ENCODE measurements at places on chromosomes 3 and 15.
A peak's percentile ranks its signal among the peaks of the same experiment; 100 is the strongest.

- DNase-seq = no peak
Observed at GRCh38 chr3:46868287-46868686, 5.0 kb upstream of the MYL3 start.

DNA sequence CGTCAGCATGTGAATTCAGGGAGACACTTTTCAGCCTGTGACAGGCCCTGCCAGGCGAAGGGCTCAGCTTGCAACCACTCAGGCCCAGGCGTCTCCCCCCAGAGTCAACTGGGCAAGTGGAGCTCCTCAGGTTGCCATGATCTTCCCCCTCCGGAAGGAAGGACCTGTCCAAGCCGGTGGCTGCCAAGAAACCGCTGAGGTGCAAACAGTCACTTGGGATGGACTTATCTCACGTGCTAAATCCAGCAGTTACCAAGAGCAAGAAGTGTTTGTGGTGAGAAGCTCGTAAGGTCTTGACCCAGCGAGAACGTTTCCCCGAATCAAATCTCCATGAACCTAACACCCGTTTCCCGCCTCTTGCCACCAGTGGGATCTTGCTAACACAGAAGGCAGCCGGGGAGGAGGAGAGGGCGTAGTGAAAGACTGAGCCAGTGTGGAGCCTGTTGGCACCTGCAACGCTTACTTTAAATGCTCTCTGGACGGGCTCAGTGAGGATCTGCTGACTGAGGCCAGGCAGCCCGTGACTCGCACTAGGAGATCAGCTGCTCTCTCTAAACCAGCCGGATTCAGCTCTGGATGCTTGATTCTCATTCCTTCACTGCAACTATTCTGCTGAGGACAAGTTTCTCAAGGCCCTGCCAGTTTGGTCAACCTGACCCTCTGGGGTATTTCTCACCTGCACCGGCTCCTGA lies 39.0 kb downstream of the IQSEC1 start:
- no peak for DNase-seq

DNA sequence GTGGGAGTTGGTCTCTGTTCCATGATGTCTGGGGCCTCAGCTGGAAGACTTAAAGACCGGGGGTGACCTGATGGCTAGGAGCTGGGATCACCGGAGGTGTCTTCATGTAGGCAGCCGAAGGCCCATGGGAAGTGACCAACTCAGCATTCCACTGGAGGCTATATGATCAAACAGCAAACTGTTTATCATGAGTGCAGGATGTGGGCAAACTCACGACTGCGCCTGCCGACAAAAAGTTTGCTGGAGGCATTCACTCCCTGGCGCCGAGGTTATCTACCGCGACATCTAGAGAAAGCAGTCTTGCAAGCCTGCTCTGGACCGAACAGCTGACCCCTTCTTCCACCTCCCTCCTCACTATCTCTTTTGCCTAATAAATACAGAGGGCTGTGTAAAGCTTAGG lies 62.7 kb upstream of the NR2C2 start:
- peak; percentile 68 for DNase-seq

DNA sequence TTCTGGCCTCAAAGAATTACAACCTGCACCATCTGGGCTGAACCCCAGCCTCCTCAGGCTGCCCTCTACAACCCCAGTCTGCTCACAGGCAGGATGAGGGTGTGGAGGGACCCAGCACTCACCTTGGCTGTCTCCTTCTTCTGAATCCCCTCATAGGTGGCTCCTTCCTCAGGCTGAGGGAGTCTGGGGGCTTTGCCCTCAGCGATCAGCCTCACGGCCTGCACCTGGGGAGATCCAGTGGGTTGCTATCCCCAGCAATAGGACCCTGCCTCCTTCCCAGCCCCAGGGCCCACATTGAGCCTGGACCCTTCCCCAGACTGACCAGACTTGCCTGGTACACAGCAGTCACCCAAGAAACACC lies 25.1 kb downstream of the ALDH1L1 start:
- DNase-seq = no peak

DNA sequence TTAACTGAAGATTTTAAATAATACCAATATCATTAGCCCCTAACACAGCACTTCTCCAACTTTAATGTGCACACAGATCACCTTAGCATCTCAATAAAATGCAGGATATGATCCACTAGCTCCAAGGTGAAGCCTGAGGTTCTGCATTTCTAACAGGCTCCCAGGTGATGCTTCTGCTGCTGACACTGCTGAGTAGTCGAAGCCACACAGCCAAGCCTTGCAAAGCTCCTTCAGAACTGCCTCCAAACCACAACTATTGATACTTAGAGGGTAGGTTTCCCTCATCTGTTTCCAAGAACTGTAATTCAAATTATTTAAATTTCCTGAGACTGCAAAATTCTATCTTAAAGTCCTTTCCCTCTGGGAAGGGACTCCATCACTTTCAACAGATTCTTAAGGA lies 3.9 kb downstream of the RIOX2 start:
- DNase-seq = peak; percentile 34

DNA sequence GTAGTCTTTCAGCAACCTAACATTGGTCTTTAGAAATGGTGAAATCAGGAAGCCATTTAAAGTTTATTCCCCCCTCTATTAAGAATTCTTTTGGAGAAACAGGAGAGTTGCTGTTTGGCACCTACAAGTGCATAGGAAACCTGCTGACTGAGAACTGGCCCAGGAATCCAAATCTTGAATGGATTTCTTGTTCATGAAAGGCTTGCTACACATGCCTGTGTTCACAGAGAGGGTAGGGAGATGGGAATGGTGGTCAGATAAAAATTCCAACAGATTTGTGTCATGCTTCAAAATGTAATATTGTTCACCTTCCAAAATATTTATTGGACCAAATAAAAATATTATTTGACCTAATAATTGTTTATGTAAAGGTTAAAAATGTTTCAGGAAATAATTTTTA lies 24.2 kb upstream of the ZPLD1 start:
- no peak for DNase-seq

- peak; percentile 58 for DNase-seq
Observed at GRCh38 chr15:39629371-39629770, 48.5 kb downstream of the THBS1 start.

DNA sequence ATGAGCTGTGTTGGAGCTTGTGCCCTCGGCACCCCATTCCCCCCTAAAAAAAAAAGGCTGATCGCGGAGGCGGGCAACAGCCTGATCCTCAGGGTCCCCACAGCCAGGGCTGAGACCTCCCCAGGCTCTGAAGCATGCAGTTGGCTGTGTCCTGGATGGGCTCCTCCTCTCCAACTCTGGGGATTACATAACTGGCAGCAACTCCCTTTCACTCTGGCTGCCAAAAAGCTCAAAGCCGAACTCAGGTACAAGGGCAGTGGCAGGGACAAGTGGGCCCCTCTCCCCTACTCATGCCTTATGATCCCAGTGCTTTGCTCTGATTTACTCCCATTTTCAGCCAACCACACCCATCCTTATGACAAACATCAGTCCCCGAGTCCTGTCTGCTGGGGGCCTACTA lies 18.3 kb downstream of the TPRA1 start:
- DNase-seq = no peak

DNA sequence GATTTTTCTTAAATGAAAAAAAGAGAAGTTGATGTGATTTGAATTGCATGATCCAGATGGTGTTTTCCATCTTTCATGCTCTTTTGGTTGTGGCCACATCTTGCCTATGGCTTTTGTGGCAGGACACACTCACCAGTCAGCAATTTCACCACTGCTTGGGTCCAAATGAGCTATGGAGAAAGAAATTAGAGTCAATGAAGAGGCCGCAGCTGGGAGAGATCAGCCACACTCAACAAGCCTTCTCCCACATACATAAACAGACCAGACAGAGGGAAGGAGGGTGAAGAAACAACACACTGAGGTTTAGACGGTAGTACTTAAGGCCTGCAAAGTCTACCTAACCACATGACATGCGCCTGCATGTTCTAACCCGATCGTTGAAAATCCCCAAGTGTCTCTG lies 110.7 kb upstream of the CDIN1 start:
- no peak for DNase-seq

GRCh38 chr3:158488670-158489069 lies 82.3 kb upstream of the MLF1 start:
- DNase-seq = no peak

GRCh38 chr15:60871731-60872130 lies 357.4 kb downstream of the RORA start:
- DNase-seq = no peak

GRCh38 chr3:149501524-149501923 lies 27.0 kb downstream of the TM4SF4 start:
- no peak for DNase-seq

DNA sequence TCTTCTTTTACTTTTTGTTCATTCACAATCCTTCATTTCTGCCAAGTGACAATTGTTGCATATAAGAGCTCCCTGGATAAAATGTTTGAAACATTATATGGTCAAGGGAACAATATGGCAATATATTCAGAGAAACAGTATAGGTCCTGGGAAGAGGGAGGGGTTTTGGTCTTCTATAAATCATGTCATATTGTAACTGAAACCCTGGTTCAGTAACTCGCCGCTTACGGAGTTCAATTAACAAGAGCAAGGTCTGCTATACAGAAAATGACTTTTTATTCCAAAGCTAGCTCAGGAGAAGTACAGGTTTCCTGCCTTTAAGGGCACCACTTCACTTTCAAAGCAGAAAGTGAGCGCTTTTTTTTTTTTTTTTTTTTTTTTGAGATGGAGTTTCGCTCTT lies 522.1 kb upstream of the TGFBR2 start:
- DNase-seq = no peak

DNA sequence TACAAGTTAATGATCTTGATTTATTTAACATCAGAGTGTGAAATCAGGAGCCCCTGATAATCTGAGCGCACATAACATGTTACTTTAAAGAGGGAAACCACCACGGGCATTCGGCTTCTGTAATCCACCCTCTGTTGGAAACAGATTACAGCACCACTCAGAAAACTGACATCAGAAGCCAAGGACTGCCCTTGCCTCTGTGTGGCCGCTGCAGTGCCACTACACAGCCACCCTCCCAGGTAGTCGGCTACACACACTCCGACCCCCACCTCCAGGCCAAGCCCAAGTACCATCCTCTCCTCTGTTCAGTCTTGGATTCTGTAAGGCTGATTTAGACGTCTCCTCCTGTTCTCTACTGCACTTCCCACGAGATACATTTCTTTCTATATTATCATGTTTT lies 251.7 kb downstream of the GABRB3 start:
- no peak for DNase-seq

- no peak for DNase-seq
Observed at GRCh38 chr15:71575474-71576045, 234.8 kb upstream of the NR2E3 start.

DNA sequence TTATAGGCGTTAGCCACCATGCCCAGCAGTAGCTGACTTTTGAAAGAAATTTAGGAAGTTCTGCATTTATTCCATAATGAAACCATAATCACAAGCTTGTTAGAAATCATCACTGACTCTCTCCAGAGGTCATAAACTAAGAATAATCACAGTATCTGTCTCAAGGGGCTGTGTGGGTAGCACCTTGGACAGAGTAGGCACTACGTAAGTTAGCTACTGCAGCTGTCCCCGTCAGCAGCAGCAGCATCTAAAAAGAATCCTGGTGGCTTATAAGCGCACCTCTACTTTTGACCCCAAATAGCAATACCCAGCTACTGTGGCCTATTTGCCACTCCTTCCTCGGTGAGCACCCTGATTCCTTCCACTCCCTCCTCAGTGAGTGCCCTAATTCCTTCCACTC lies 57.8 kb upstream of the RPL35A start:
- no peak for DNase-seq

DNA sequence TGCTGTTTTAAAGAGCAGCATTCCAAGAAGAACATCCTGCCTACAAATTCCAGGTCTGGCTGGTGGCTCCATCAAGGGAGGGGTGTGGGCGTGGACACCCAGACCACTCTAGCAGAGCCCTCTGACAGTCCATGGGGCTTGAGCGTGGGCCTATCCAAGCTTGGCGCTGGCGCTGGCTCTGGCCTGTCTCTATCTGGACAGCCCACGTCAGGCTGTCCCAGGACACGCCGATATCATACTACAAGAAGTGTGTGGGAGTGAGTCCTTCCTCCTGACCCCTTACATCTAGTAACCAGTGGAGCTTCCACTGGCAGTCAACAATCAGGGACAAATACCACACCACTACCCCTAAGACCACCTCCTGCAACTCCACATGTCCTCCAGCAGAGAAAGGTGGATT lies 17.1 kb upstream of the DUSP7 start:
- DNase-seq = no peak

DNA sequence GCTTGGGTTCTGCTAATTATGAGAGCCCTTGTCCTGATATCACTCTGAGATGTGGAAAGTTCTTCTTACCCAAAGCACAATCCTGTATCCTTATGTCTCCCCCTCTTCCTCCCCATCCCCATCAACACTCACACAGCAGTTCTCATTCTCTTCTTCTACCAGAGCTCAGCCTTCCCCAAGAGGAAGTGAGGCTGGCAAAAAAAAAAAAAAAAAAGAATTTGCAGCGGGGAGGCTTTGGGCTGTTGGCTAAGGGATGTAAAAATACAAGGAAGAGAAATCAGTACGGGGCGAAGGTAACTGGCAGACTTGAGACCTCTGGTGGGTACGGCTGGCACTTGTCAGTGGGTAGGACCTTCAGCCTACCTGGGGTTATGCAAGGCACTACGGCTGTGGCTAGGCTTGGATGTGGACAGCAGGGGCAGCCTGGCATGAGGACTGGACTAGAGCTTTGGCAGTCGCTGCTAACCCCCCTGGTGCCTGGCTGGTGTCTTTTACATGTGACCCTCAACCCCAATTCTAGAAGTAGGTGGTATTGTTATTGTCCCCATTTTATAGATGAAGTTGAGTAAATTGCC lies 5.4 kb downstream of the VIPR1 start:
- no peak for DNase-seq

- DNase-seq = no peak
Observed at GRCh38 chr3:86923071-86923491, 67.9 kb downstream of the VGLL3 start.

- DNase-seq = peak; percentile 70
Observed at GRCh38 chr3:193605876-193606275, 12.9 kb downstream of the OPA1 start.

DNA sequence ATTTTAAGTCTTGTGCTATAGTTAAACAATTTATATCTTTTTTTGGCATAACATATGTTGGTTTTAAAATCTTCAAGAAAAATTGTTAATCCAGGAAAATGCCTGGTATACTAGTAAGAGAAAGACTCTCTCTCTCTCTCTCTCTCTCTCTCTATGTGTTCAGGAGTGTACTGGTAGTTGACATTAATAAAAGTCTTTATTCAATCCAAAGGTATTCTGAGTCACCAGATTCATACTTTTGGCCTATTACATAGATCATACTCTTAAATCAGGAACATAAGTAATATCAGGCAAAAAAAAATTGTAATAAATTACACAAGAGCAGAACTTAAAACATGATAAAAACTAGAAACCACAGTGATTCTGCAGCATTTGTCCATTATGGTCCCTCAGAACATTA lies 70.2 kb downstream of the TFG start:
- DNase-seq = no peak

- DNase-seq = no peak
Observed at GRCh38 chr15:62150445-62150844, 14.6 kb downstream of the C2CD4B start.

- peak; percentile 57 for DNase-seq
Observed at GRCh38 chr15:74869726-74870407, 3.3 kb downstream of the SCAMP2 start.

DNA sequence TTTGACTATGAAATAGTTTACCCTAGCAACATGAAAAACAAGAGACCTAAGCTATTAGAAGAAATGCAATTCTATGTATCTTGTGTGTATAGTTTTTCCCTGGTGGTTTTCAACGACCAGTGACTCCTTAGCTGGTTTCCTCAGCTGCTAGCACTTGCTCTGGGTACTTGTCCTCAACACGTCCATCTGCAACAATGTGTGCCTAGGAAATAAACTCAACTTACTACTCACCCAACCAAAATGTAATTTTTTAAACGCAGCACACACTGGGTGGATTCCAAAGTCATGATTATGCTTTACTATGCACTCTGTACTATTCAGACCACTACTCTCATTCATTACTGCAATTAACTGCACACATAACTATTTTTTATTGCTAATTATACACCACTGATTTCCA lies 31.0 kb downstream of the CPA3 start:
- no peak for DNase-seq

Data from activated CD4-positive, alpha-beta T cell treated with anti-CD3 and anti-CD28 coated beads, Interleukin-2, amount 10 ng/mL, durations not matched to agents 7 days and 5 days (primary cell).